ENCODE measurements at places on chromosomes 4 and X. TPM values are rescaled to one million over a fixed set of nuclear protein-coding genes. Genes with fewer than 3 reads are reported as not detected.

Gene CXorf51B
- total RNA-seq: not detected

Gene FAAH2
- 0.47 TPM for total RNA-seq

Gene GRPR
- 0.28 TPM for total RNA-seq

Gene ZXDA
- 3.5 TPM for total RNA-seq

Gene XAGE3
- total RNA-seq: not detected

Gene MAGEA12
- not detected for total RNA-seq

Gene MTTP
- 5.4 TPM for total RNA-seq

Gene DCAF8L1
- total RNA-seq: not detected

Gene GAGE12H
- not detected for total RNA-seq

Gene HSFX3
- not detected for total RNA-seq

Gene STAP1
- total RNA-seq: not detected

Gene FAM9B
- not detected for total RNA-seq

Gene FGFBP2
- 2.0 TPM for total RNA-seq

Gene DLG3
- total RNA-seq: 11.4 TPM

Gene POU3F4
- total RNA-seq: not detected

Gene NR3C2
- total RNA-seq: 28.6 TPM

Gene CSN1S1
- not detected for total RNA-seq

Measured in heart right ventricle (tissue), 16 donors.